ENCODE measurements at places on chromosomes 6 and 20. TPM values are rescaled to one million over a fixed set of nuclear protein-coding genes. Genes with fewer than 3 reads are reported as not detected.

DNA sequence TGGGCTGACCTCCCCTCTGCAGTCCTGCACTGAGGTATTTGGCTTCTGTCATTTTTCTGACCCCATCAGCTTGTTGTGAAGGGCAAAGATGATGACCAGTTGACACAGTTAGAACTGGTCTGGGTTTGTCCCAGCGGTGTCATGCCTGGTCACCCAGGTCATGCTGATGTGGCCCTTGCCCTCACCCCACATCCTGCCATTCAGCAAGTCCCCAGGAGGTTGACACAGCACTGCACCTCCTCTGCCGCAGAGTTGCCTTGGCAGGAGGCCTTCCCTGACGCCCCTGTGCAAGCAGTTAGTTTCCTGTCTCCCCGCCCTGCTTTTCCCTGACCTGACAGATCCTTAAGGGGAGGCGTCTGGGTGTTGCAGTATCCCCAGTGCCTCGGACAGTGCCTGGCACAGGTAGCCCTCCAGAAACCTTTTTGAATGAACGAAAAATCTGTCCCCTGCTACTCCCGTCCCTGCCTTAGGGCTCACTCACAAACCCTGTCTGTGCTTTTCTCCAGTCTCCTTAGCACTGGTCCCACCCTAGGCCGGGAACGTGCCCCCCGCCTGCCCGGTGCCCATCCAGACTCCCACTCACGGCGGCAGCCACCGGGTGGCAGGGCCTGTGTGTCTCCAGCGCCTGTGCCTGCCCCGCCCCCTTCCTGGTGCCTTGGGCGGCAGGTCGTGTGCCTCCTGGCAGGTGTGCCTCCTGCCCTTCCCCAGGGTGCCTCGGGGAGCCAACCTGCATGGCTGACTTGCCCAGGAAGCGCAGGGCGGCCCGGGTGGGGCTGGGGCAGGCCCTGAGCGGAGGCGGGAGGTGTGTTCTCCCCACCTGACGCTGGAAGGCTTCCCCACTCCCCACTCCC, 146.3 kb upstream of the RNF24 start:
- peak; percentile 73 for DNase-seq

DNA sequence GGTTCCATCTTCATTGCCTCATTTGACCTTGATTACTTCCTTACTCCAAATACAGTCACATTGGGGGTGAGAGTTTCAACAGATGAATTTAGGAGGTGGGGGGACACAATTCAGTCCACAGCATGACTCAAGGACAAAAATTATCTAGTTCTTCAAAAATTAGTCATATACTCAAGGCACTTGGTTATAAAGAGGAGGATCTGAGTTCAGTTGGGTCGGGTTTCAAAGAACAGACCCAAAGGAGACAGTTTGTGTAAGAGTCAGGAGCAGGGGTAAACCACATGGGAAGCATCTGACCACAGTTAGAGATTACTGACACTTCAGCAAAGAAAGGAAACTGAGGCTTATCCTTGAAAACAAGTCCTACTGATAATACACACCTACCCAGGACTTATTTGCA, 138.0 kb downstream of the TBC1D7 start:
- no peak for DNase-seq

DNA sequence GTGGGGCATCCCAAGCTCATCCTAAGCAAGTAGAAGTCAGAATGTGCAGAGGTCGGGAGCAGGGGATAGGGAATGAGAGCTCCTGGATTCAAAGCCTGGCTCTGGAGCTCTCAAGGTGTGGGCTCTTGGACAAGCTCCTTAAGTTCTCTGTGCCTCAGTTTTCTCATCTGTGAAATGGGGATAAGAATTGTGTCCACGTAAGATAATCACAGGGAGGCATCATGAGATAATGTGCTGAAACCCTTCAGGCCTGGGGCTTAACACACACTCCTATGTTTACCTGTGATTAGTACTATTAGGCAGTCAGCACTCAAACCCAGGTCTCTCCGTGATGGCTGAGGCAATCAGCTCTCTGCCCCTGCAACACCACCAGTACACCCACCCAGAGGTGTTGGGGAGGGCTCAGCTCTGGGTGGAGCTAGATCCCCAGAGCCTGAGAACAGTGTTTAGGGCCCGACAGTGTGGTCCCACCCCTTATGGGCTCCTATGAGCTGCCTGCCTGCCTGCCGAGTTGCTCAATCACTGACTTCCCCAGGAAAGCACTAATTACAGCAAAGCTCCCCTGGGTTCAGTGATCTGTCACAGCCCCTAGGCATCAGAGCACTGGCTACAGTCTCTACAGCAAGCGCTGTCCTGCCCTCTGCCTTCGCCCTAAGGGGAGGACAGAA, 6.3 kb upstream of the SIRPA start:
- DNase-seq, result no peak

DNA sequence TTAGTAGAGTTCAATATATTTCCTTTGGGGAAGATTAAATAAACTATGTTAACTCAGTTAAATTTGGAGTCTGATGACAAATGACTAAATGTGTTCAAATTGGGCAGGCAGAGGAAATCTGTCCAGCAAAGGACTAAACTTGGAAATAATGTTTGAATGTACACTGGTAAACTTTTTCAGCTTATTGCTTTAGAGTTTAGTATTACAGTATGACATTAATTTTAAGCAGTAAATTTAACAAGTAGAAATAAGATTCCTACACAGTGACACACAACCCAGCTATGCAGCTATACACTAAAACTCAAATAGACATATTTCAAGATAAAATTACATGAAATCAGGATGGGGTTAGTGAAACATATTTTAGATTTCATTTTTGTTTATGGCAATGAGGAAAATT, 42.6 kb upstream of the HDGFL1 start:
- DNase-seq, result no peak

DNA sequence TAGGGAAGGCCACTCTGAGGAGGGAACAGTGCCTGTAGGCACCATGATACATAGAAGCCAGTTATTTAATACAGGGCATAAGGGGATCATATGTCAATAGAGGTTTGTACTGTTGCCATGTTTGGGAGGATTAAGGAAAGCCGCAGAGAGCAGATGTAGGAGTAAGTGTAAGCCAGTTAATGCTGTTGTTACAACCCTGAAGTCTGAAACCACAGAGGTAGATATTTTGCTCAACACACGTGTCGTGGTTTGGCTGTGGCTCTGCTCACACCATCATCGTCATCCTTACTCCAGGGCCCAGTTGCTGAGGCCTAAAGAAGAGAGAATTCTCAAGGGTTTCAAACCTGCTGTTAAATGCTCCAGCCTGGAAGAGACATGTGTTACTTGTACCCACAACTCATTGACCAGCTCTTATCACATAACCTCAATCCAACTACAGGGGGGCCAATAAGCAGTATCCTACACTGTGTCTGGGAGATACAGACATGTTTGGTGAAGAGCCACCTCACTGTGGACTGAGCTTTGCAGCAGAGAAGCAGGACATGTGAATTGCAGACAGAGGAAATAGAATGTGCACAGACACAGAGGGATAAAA, 31.0 kb upstream of the PSMF1 start:
- peak; percentile 48 for DNase-seq

GRCh38 chr20:35988910-35989463, 20.6 kb downstream of the CNBD2 start:
- DNase-seq, result no peak

DNA sequence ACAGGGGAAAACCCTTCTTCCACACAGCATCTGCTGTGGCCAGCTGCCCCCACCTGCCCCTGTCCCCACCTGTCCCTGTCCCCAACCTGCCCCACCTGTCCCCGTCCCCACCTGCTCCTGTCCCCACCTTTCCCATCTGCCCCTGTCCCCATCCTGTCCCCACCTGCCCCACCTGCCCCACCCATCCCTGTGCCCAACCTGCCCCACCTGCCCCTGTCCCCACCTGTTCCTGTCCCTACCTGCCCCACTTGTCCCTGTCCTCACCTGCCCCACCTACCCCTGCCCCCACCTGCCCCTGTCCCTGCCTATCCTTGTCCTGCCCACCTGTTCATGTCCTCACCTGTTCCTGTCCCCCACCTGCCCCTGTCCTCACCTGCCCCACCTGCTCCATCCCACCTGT, 6.4 kb upstream of the MYT1 start:
- no peak for DNase-seq

DNA sequence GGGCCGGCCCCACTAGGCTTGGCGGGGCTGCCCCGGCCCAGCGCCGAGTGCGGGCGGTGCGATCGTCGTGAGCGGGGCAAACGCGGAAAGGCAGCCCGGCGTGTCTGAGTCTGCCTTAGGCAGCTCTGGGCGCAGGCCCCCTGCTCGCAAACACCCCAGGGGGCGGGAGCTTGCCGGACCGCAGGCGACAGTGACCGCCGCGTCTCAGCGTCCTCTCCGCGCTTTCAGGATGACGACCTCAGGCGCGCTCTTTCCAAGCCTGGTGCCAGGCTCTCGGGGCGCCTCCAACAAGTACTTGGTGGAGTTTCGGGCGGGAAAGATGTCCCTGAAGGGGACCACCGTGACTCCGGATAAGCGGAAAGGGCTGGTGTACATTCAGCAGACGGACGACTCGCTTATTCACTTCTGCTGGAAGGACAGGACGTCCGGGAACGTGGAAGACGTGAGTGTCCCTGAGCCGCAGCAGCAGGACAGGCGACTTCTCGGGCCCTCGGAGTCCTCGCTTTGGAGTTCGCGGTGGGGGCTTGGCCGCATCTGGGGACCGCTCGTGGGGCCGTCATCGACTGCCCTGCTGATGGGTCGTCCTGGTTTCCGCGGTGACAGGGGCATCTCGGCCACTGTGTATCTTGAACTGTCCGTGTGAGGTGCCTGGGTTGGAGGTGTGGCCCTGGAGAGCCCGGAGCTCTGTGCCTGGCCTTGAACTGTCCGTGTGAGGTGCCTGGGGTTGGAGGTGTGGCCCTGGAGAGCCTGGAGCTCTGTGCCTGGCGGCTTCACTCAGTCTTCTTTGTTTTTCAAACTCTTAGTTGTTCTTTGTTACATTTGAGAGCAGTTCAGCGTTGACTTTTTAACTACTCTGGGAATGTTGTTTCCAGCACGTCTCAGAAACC, 786 bp downstream of the ADRM1 start:
- peak; percentile 63 for DNase-seq

DNA sequence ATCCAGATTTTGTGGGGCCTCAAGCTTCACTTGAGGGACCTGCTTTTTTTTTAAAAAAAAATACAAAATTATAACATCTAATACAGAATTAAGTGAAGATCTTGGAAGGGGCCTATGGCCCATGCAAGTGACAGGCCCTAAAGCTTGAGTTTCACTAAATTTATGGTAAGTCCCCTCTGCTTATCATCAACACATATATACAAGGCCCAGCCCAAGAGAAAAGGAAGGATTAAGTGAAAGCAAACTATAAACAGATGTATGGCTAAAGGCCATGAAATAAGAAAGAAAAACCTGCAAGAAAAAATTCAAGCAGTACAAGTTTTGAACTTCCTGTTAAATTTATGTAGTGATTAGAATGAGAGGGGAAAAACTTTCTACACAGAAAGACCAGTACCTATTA, 86.8 kb downstream of the CDC40 start:
- DNase-seq, result no peak

GRCh38 chr6:117992856-117993255, 85.8 kb downstream of the SLC35F1 start:
- no peak for DNase-seq

DNA sequence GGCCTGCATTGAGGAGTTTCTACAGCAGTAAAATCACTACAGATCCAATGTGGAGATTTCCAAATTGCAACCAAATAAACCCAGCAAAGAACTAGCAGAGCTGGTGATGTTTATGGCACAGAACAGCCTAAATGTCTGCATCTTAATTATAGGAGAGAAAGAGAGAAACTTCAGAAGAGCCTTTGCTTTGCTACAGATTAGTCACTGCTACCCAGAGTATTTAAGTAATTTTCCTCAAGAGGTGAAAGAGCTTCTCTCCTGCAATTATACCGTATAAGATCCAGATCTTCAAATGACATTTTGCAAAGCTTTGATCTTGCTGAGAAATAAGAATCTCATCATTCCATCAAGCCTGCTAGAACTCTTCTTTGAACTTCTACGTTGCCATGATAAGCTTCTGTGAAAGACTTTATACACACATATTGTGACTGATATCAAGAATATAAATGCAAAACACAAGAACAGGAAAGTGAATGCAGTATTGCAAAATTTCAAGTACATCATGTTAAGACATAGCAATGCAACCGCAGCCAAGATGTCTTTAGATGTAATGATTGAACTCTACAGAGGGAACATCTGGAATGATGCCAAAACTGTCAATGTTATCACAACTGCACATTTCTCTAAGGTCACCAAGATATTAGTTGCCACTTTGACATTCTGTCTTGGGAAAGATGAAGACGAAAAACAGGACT, 48.0 kb downstream of the MKKS start:
- DNase-seq, result no peak

DNA sequence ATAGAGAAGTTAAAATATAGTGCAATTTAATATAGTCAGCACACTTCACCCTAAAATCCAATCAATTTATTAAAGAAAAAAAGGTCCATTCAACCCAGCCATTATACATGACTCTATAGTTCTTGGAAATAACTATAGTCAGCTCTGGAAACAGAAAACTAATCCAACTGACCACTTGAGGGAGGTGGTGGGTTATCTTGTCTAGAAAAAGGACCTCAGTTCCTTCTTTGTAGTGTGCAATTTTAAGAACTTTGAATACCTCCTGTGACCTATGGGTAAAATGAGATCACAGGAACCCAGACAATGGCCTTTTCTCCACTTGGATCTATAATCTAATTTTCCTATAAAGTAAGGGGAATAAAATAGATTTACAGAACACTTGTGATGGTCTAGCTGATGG, 163.6 kb upstream of the CENPW start:
- no peak for DNase-seq

DNA sequence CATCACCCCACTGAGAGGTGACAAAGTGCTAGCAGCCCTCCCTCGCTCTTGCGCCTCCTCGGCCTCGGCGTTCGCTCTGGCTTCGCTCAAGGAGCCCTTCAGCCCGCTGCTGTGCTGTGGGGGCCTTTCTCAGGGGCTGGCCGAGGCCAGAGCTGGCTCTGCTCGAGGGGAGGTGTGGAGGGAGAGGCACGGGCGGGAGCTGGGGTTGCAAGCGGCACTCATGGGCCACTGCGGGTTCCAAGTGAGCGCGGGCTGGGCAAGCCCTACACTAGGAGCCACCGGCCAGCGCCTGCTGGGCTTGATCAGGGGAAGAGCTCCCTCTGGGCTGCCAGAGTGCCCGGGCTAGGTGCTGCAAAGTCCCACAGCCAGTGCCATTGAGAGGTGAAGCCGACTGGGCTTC, 964.8 kb upstream of the GJE1 start:
- DNase-seq, result no peak

GRCh38 chr6:146890644-146891434, 292.1 kb downstream of the ADGB start:
- DNase-seq, result no peak

DNA sequence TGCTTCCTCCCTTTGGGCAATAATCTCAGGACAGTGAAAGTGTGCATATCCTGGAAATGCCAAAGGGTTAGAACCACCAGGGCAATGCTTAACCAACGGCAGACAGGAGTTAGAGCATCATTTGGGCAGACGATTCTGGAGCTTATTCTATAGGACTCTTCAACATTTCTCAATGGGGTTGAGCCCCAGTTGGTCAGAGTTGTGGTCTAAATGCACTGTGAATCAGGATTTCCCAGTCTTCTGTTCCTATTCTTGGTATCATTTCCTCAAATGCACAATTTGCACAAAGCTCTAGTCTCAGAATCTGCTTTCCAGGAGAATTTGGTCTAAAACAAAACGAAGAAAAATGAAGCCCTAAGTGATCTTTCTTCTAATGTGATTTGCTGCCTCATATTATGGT, 389.6 kb upstream of the JAG1 start:
- no peak for DNase-seq

The XKR7 gene
- total RNA-seq, result not detected

The CCR6 gene
- total RNA-seq, result 8.7 TPM

The BMP6 gene
- not detected for total RNA-seq

The POU5F1 gene
- not detected for total RNA-seq

The SRMS gene
- not detected for total RNA-seq

Measured in activated CD8-positive, alpha-beta memory T cell treated with anti-CD3 and anti-CD28 coated beads, Interleukin-2, amount 10 ng/mL, durations not matched to agents 7 days and 5 days (primary cell).